Head of caudate nucleus (tissue), 42 donors: ENCODE measurements at places on chromosomes 3 and 15.

- no peak for DNase-seq
Observed at GRCh38 chr15:52232327-52232726, 41.1 kb upstream of the GNB5 start.

- no peak for DNase-seq
Observed at GRCh38 chr3:29585368-29585767, 304.5 kb downstream of the RBMS3 start.

DNA sequence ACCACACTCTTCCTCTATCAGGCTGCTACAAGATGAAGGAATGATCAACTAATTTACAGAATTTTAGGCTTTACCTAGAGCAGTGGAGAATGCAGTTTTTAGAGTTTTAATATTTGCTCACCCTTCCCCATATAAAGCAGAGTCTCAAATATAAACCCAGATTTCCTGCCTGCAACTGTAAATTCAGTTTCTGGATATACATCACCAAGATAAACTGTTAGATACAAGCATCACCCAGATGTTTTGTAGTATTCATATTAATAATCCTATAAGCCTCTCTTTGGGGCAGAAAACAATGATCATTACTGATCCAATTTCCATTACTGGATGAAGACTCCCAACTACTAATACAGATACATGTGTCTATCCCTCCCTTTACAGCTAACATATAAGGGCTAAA lies 205.9 kb downstream of the TNIK start:
- DNase-seq: no peak

GRCh38 chr15:36866896-36867295 lies 233.5 kb downstream of the MEIS2 start:
- no peak for DNase-seq

- no peak for DNase-seq
Observed at GRCh38 chr3:148646126-148646665, 51.5 kb upstream of the AGTR1 start.

DNA sequence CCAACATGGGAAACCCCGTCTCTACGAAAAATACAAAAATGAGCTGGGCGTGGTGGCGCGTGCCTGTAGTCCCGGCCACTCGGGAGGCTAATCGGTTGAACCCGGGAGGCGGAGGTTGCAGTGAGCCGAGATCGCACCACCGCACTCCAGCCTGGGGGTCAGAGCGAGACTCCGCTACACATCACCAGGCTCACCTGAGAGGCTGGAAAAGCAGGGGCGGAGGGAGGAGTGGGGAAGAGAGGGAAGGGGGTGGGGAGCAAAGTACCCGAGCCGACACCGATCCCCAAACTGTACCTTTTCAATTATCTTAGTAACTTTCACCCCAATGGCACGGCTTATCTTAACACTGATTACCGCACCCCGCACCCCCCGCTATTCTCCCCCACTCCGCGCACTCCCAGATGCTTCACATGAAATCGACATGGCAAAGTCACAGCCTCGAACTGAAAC lies 46.4 kb upstream of the SYNM start:
- no peak for DNase-seq

DNA sequence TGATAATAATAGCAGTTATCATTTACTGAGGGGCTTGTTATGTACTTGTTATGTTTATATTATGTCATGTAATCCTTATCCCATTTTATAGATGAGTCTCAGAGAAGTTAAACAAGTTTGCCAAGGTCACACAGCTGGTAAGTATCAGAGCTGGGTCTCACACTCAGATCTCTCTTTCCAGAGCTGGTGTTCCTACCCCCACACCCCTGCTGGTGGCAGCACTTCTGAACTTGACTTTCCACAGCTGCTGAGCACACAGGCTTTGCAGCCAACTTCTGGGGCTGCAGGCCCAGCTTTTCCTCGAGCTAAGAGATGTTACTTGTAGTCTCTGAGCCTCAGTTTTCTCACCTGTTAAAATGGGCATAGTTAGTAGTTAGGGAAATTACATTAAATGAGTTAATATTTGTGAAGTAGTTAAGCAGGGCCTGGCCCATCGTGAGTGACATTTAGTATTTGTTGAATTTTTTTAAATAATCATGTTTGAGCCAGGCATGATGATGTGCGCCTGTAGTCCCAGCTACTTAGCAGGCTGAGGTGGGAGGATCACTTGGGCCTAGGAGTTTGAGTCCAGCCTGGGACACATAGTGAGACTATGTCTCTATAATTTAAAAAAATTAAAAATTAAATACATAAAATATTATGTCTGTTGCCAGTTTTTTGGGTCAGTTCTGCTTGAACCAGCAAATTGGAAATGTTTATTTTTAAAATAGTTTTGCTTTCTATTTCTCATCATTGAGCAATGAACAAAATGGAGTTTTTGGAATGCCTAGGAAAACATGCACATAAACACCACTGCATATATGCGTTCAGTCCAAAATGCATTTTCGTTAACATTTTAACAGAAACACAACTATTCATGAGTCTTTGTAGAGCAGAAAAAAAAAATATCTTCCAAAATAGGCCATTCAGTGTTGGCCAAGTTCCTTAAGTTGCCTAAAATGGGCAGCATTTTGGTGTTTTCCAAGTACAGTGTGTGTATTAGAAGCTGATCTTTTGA lies 87.3 kb downstream of the SMAD6 start:
- DNase-seq: no peak

DNA sequence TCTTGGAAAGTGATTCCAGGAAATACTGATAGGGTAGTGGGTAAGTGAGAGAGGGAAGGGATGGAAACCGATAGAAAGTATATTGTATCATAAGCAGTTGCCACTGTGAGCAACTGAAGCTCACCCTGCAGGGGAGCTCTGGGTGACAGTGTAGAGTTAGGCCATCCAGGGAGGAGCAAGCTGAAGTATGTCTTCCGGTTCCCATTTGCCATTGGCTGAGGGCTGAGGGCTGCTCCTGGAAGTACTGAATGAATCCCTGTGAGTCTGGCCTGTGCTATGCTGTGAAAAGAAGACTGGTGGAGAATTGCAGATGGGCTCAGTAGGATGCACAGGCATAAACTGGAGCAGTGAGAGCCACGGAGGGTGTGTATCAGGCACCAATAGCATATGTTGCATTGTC lies 348.3 kb downstream of the MFSD1 start:
- no peak for DNase-seq

DNA sequence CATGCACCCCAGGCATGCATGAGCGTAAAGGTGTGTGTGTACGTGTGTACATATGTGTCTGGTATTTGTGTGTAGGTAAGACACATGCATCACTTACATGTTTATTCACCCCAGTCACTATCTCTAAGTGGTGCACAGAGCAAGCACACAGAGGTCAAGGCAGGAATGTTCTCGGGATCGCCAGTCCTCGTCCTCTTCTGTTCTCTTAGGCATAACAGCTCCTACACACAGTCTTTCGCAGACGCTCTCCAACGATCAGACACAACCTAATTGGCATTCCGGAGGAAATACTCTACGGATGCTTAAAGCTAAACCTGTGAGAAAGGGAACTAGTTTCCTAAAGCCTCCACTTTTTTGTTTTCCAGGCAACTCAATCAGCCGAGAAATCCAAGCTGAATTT lies 95.9 kb downstream of the ADAMTS17 start:
- no peak for DNase-seq

GRCh38 chr3:37753428-37753827 lies 108.3 kb upstream of the CTDSPL start:
- no peak for DNase-seq
